ENCODE measurements at places on chromosomes 13 and 19.

DNA sequence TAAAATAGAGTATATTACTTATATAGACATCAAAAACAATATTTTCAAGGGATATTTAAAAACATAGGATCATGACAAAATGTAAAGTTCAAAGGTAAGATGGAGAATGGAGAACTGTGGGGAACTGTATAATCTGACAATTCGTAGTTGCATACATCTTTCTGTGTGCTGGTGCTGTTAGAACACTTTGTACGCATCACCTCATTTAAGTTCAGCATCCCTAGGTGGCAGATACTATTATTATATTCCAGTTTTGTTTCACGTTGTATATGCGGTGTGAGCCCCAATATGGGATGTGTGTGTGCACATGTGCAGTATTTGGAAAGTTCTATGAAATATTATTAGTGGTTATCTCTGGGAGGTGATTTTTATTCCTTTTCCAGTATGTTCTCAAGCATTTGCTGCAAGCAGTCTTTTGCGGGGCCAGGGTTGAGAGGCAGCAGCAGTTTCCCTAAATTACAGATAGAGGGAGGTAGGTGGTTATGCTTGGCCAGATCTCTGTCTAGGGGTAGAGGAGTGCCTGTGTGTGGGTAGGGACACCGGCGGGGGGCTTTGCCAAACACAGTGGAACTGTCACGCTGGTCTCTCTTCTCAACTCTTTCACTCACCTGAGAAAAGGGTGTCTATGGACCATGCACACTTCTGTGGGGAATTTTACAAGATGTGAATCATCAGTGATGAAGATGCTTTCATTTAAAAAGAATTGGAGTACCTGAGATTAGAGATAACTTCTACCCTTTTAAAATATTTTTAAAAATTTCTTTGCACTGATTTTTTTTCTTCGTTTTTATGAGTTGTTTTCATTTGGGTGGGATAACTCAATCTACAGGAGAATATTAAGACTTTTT lies 55.6 kb upstream of the ALOX5AP start:
- DNase-seq, result no peak

- peak; percentile 38 for DNase-seq
Measured at GRCh38 chr19:11422163-11423065, 3.3 kb upstream of the RGL3 start.

- DNase-seq, result no peak
Measured at GRCh38 chr13:31240921-31241320, 41.1 kb downstream of the B3GLCT start.

- no peak for DNase-seq
Measured at GRCh38 chr13:30805132-30805537, 69.8 kb downstream of the ALOX5AP start.

DNA sequence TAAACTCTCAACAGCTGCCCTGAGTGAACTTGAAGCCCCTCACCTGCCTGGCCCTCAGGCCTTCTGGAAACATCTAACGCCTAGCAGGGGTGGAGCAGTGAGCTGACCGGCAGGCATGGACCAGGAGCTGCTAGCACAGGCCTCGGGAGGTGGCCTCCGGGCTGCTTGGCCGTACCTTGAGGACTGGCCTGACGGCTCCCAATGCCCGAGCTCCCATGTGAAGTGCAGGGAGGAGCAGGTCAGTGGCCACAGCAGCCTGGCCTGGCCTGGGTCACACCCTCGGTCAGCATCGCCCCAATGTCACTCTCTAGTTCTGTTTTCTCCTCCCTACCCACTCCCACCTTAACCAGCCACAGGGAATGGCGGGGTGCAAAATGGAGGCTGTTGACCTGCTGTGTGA lies 19.0 kb downstream of the TSHZ3 start:
- DNase-seq, result no peak

DNA sequence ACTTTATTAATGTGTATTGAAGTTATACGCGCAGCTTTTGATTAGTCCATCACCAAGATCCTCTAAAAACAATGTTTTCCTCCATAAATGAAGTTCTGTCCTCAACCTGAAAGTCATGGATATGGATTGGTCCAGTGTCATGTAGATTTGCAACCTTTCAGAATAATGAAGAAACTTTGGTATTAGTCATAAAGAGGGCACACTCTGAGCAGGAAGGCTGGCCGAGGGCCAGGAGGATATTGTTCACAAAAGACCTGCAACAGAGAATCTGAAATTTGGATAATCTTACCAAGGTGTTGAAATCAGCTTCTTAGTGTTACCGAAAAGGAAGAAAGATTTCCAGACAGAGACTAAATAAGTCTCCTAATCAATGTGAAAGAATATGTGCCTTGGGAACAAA lies 20.7 kb downstream of the CLDN10 start:
- DNase-seq, result no peak

DNA sequence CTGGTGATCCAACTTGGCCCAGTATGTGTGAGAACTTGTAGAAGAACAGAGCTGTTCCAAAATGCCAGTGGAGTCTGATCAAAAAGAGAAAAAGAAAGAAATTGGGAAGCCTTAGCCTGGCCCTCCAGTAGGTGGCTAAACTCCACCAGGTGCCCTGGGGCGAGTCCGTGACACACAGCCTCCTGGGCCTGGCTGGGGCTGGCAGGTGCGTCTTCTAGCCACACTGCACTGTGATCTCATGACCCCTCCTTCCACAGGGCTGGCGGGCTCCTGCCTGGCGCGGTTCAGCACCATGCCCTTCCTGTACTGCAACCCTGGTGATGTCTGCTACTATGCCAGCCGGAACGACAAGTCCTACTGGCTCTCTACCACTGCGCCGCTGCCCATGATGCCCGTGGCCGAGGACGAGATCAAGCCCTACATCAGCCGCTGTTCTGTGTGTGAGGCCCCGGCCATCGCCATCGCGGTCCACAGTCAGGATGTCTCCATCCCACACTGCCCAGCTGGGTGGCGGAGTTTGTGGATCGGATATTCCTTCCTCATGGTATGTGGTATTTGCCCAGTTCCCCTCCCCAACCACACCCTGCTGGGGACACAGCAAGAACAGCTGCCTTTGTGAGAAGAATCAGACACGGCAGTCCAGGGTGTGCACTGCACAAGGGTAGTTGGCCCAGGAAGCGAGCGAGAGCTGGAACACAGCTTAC lies 53.7 kb downstream of the RAB20 start:
- no peak for DNase-seq

DNA sequence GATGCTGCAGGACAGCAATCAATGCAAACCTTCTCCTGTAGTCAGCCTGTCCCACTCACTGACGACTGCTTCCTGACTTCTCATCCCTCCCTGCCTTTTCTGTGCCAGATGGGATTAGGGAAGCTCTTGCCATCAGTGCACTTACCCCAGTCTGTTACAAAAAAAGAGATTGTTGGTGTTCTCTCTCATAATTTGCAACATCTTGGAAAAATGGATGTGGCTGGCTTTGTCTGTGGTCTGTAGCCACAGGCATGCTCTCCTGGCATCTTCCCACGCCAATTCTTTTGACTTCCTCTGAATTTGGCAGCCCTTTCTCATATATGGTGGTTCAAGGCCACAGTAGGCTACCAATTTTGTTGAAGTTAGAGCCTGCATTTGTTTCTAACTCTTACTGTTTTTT lies 11.6 kb upstream of the HTR2A start:
- DNase-seq, result no peak

- no peak for DNase-seq
Measured at GRCh38 chr19:41705393-41706174, 2.8 kb upstream of the CEACAM5 start.

DNA sequence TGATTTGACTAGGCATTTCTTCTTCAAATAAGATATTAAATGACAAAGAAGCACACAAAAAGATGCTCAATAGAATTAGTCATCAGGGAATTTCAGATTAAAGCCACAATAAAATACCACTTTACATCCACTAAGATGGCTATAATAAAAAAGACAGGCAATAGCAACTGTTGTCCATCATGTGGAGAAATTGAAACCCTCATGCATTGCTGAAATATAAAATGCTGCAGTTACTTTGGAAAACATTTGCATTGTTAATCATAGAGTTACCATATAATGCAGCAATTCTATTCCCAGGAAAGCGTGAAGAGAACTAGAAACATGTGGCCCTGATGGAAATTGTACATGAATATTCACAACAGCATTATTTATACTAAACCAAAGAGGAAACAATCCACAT lies 605.5 kb upstream of the SLITRK1 start:
- no peak for DNase-seq

GRCh38 chr13:32474999-32475792 lies 47.3 kb upstream of the N4BP2L1 start:
- DNase-seq, result no peak

DNA sequence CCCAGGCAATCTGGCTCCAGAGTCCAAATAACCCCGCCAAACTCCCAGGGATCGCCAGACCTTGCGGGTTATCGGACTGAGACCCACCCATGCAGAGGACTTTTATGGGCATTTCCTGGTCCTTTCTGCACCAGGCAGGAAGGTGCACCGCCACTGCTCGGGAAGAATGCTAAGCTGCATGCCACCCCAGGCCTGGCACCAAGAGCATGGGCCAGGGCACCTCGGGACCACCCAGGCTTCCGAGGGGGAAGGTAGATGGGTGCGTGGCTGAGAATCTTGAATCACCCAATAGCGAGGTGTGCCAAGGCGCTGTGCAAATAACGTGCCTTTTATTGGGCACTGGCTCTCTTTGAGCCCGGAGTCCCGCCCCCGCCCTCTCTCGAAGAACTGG lies 422 bp upstream of the ZNF575 start:
- no peak for DNase-seq

DNA sequence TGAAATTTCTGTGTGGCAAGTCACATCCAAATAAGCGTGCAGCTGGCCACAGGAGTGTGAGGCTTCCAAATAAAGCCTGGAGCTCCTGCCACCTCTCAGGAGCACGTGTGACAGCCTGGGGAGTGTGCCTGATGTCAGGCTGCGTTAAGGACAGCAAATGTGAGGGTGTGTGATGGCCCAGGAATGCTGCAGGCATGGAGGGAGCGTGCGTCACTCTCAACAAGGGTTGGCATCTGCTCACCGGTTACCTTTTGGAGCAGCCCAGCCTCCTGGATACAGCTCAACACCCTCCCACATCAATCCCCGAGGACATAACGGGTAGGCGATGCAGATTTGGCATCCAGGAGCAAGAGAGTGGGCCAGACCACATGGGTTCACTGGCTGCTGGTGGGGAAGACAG lies 19.0 kb downstream of the NUMBL start:
- DNase-seq, result no peak

DNA sequence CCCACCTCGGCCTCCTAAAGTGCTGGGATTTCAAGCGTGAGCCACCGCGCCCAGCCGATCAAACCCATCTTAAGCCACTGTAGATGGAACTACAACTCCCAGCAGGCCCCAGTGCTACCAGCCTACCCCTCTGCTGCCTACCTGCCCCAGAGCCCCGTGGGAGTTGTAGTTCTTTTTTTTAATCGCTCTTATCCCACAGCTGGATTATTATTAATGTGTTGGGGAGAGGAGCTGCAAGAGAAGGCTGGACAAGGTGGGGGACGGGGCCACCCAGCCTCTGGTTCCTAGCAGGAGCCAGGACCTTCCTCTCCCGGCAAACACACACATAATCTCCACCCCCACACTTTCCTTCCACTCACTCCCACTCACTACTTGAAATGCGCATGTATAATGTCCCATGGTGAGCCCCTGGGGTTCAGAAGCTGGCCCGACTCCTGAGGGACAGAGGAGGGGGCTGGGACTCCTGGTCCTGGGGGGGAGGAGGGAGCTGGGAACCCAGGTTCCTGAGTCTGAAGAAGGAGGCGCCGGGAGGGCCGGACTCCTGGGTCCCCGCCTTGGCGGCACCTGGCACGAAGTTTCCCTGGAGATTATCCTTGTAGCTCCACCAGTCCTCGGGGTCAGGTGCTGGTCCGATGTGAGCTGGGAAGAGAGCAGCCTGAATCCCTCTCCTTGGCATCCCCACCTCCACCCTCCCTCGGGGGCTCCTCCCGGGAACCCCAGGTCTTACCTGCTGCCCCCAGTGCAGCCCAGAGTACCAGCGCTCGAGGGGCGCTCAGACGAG lies 958 bp downstream of the CA11 start:
- peak; percentile 37 for DNase-seq

DNA sequence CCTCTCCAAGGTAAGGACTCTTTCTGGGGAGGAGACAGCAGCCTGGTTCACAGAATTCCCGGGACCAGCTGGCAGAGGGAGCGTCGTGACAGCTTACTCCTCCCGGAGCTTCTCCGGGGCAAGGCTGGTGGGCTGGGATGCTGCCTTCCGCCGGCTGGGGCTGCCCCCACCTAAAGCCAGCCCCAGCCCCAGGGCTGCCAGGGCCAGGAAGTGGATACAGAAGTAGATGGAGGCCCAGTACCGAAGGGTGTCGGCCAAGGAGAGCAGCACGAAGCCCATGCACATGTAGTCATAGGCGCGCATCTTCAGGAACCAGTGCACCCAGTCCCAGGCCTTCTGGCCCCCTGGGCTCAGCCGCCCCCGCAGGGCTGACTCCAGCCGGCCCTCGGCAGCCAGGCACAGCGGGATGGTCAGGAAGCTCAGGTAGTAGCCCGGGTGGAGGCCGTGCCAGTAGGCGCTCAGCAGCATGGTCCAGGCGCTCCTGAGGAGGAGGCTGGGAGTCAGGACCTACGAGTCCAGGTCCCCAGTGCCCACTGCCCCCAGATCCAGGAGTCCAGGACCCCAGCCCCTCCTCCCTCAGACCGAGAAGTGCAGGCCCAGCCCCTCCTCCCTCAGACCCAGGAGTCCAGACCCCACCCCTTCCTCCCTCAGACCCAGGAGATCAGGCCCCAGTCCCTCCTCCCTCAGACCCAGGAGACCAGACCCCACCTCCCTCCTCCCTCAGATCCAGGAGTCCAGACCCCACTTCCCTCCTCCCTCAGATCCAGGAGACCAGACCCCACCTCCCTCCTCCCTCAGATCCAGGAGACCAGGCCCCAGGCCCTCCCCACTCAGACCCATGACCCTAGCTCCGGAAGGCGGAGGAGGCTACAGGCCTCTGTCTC lies 1.2 kb upstream of the TMC4 start:
- no peak for DNase-seq

Data from activated T-helper 1 cell treated with anti-CD3 and anti-CD28 coated beads, Interleukin-2, amount 50 U/mL, for 16 hours (primary cell).